ENCODE measurements at places on chromosomes 1 and 21.

DNA sequence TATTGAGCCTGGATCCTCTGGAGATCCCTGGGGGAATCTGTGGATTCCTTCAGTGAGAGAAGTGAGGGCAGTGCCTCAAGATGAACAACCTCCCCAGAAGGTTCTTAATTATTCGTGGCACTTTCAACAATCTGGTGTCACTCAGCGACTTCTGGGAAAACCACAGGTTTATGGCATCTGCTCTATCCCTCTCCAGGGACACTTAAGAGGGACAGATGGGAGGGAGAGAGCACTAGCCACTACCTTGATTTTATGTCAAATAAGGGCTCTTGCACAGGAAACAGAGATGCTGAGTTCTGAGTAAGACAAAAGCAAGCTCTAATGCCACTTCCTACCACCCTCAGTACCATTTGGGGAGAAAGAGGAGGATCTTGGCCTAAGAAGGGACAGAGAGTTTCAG lies 21.2 kb upstream of the CHI3L1 start:
- DNase-seq = no peak

DNA sequence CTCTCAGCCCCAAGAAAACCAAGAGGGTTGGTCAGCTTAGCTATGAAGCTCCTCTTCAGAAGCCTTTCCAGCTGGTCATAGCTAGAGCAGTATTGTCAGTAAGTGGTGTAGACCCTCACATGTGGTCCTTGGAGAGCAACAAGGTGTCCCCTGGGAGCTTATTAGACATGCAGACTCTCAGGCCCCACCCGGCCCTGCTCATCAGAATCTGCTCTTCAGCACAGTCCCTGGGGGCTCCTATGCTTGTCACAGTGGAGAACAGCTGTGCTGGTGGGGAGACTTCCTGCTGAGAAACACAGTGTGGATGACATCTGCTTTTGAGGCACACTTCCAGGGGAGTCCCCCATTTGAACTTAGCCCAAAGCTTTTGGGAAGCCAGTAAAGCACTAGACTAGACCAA lies 21.9 kb upstream of the NEK2 start:
- DNase-seq = no peak

DNA sequence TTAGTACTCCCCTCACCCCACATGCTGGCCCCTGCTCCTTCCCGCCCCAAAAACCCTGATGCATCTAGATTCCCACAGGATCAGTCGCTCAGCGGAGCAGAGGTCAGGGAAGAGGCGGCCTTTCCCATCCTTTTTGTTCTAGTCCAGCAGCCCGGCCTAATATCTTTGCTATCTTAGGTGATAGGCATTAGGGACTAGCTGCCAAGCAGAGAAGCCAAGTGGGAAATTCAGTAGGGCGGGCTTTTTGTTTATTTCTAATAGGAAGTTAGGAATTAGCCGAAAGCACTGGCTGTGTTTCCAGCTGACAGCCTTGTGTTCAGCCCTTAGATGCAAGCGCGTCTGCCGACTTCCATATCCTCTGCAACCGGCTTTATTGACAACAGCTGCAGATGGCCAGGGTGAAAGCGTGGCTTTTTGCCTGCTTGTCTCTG lies 59.0 kb upstream of the BCAR3 start:
- DNase-seq = no peak

GRCh38 chr1:5891137-5891536 lies 101.1 kb downstream of the NPHP4 start:
- DNase-seq = no peak

GRCh38 chr1:27868556-27868931 lies 3.8 kb upstream of the THEMIS2 start:
- no peak for DNase-seq

DNA sequence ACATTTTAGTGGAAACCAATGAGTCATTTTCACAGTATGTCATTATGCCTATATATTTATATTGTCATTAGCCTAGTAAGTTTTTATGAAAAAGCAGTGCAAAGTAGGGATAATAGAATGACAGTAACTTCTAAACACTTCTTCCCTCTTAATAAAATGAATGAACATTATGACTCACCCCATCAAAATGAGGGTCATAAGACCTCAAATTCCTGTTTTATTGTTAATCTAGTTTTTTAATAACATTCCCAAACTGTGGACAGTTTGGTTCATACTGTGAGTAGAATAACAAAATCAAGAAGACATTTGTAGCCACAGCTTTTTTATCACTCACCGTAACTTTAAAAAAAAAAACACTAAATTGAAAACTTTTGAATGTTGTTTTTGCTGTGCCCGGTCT lies 160.5 kb downstream of the LRRC40 start:
- no peak for DNase-seq

- no peak for DNase-seq
Observed at GRCh38 chr1:247435030-247435758, 19.2 kb downstream of the NLRP3 start.

DNA sequence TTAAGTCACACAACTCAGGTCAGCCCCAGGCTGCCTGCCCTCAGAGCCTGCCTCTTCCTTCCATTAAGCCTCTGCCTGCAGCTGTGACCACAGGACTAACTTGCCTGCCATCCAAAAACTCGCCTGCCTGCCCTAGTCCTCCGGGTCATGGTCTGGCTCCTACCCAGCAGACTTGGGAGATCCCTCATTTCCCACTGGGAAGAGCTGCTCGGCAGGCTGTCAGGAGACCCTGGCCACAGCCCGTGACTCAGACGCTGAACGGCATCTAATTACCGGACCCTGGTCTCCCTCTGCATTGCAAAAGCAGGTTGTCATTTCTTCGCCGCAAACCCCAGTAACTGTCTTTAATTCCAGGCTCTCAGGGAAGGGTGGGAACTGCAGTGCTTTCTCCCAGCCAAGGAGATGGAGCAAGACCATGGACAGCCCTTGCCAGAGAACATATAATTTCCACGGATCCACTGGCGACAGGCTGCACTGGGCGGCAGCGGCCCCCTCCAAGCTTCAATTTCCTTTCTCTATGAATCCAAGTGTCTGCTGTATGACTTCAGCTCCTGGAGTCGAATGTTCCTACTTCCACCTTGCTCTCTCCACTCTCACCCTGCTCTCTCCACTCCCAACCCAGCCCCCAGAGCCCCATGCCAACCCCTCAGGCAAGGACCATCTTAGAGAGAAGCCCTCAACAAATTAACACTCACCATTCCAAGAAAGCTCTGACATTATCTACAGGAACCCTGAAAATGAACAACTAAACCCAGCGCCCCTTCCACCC lies 20.4 kb downstream of the OLFML2B start:
- DNase-seq = no peak

DNA sequence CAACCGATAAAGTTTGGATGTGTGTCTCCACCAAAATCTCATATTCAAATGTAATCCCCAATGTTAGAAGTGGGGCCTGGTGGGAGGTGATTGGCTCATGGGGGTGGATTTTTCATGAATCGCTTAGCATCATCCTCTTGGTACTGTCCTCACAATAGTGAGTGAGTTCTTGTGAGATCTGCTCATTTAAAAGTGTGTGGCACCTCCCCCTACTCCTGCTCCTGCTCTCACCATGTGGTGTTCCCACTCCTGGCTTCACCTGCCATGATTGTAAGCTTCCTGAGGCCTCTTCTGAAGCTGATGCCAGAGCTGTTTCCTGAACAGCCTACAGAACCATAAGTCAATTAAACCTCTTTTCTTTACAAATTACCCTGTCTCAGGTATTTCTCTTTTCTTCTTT lies 28.2 kb upstream of the PRDX6 start:
- DNase-seq = no peak

DNA sequence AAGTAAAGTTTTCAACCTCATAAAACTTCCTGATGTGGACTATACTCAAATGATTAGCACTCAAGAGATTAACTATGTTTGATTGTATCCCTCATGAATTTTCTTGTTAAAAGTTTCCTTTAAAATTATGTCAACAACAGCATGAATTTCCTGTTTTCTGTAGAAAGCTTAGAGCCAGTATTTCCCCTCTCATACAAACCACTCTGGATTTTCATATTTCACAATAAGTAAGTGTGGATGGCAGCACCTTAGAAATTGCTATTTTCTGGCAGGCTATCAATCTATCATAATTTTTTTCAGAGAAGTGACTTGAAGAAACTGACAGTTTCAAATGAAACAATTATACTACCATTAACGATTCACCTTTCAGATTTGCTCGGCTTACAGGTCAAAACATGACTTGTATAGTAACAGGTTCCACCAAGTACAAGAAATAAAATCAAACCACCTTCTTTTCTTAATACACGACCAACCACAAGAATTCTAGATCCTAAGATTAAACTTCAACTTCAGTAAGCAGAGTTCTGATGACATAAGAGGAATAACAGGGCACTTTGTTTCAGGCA lies 20.8 kb downstream of the ELK4 start:
- no peak for DNase-seq

DNA sequence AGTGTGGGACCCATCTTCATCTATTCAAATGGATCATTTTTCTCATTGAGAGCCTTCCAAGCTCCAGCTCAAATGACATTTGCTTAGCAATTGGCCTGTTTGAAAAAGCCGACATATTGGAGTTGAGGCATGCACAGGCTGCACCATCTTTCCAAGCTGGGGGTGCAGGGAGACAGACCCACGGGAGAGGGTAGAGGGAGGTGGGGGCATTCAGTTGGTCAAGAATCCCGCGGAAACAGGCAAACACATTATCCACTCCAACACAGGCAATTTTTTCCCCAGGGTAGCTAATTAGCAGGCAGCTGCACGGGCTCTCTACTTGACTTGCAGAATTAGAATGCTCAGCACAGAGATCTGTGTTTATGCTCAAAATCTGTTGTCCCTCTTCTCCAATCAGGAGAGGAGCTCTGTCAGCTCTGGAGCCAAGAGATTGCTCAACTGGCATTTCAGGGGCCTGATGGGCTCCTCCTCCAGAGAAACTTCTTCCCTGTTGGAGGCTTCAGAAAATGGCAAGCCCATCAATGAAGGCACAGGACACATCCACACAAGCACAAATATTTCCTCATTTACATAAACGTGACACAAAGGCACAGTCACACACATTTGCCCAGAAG lies 267.8 kb downstream of the FOXD2 start:
- no peak for DNase-seq

- no peak for DNase-seq
Observed at GRCh38 chr1:99474350-99474893, 171.5 kb upstream of the PALMD start.

DNA sequence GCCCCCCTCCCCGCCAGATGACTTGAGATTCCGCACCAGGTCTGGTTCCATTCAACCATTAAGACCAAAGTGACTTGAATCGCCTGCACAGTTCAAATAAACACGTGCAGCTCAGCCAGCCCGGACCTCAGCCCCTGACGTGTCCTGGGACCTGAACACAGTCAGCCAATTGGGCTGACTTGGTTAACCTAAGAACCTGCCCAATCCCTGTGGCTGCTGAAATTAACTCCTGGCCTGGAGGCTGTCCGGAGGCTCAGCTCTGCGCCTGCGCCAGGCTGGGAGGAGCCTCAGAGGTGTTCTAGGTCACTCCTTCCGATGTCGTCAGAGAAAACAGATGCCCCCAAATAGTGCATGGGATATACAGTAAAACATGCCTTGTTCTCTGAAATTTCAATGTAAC lies 73.4 kb downstream of the SCCPDH start:
- DNase-seq = no peak

- DNase-seq = no peak
Observed at GRCh38 chr1:65269612-65270011, 39.7 kb upstream of the DNAJC6 start.

- DNase-seq = no peak
Observed at GRCh38 chr1:52253421-52253820, 111.5 kb downstream of the ZFYVE9 start.

- no peak for DNase-seq
Observed at GRCh38 chr1:161311595-161312181, 1.9 kb upstream of the MPZ start.

DNA sequence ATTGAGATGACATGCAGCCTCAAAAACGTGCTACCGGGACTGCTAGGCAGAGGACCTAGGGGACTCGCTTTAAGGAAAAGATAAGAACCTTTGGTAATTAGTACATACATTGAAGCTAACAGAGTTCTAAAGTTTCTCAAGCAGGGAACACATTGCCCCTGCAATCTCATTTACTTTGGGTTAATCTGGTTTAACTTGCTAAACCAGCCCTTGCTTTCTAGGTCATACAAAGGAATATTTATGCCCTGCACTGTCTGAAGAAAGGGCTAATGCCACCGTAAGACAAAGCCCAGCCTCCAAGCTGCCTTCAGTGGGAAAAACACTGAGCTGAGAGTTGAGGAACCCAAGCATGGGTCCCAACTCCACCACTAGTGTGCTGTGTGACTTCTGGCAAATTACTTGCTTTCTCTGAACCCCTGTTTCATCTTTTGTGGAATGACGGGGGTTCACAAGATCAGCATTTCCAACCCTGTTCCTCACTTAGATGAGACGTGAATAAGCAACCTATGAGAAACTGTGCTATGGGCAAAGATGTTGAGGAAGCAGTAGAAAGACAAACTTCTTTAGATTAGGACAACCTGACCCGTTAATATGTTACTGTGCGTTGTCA lies 66.3 kb downstream of the VWA5B1 start:
- no peak for DNase-seq

DNA sequence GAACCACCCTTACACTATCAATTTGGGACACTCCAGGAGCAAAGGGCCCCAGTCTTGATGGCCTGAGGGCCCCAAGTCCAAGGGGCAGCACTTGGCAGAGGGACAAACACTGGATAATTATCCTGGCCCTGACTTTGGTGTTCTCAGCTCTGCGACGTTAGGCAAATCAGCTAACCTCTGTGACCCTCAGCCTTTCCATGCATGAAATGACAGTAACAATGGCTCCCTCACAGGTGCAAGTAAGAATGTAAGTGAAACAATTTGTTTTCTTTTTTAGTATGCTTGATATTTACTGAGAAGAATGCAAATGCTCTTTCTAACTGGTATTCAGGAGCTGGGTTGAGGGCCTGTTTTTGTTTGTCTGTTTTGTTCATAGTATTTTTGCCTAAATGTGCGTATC lies 61.6 kb upstream of the PRDX6 start:
- no peak for DNase-seq

GRCh38 chr1:41171266-41171874 lies 70.7 kb downstream of the SCMH1 start:
- no peak for DNase-seq

DNA sequence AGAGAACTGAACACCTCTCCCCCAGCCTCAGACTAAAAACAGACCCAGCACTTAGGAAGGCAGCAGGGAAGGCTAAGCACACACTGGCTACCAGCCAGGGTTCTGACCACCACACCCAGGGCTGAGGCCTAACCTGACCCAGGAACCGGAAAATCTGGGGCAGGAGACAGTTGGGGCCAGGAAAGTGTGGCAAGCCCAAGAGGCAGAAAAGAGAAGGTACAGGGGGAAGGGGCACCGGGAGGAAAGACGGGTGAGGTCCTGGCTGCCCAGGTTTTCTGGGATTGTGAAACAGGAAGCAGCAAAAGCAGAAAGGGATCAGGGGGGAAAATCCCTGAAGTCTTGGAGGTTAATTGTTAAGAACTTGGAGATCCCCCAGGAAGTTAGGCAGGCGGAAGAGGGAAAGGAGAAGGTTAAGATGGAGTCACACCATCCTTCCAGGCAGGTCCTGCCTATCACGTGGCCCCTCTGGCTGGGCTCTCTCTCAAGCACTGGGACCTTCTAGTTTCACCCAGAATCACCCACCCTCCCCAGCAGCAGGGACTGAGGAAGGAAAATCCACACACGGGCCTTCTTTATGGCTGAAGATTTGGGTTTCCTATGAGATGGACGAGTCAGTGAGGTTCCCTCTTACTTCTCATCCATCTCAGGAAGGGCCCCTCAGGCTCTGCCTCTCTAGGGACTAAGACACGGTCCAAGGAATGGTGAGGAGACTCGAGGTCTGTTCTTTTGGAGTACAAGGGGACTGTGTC lies 2.6 kb downstream of the HDGF start:
- peak; percentile 32 for DNase-seq

- DNase-seq = no peak
Observed at GRCh38 chr1:10651389-10651766, 145.1 kb downstream of the CASZ1 start.
